ENCODE measurements at places on chromosomes 16 and 17.

- no peak for DNase-seq
Observed at GRCh38 chr16:79192904-79193303, 407.6 kb downstream of the MAF start.

- no peak for DNase-seq
Observed at GRCh38 chr16:68073902-68074760, 11.0 kb upstream of the NFATC3 start.

DNA sequence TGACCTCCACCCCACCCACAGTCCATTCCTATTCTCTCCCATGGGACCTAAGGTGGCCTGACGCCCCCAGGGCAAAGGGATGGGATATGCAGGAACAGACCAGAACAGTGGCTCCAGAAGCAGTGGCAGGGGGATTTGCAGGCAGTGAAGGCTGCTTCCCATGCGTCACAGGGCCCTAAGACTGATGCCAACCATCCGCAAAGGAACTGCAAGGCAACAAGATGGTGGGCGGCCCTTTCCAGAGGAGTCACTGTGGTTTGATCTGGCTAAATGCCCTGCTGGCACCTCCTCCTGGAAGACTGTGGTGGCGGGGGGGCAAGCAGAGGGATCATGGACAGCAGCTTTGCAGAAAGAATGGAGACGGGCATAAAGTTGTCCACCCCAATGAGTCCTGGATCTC is 4.4 kb upstream of the SLC39A11 start:
- peak; percentile 14 for DNase-seq

DNA sequence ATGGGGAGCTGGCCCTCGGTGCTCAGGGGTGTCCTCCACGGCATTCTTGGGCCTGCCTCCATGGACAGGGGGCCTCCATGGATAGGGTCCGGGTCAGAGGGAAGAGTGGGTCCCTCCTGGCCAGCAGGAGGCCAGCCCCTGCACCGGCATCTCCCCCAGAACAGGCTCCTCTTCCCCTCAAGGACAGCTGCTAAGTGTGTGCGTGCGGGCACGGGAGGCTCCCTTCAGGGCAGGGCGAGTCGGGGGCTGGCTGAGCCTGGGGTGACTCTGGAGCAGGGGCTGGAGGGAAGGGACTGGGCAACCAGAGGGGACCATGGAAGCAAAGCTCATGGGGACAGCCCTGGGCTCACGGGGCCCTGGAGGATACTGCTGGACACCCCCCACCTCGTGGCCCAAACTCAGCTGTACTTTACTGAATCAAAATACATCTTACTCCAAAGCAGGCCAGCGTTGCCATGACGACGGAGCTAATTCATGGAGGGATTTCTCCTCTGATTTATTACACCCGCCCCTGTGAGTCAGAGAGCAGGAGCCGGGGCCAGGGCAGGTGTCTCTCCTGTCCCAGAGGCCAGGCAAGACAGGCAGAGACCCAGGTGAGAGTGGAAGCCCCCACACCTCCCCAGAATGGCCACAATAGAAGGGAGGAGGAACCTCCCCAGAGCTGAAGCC is 2.1 kb downstream of the CASKIN1 start:
- DNase-seq, result no peak

DNA sequence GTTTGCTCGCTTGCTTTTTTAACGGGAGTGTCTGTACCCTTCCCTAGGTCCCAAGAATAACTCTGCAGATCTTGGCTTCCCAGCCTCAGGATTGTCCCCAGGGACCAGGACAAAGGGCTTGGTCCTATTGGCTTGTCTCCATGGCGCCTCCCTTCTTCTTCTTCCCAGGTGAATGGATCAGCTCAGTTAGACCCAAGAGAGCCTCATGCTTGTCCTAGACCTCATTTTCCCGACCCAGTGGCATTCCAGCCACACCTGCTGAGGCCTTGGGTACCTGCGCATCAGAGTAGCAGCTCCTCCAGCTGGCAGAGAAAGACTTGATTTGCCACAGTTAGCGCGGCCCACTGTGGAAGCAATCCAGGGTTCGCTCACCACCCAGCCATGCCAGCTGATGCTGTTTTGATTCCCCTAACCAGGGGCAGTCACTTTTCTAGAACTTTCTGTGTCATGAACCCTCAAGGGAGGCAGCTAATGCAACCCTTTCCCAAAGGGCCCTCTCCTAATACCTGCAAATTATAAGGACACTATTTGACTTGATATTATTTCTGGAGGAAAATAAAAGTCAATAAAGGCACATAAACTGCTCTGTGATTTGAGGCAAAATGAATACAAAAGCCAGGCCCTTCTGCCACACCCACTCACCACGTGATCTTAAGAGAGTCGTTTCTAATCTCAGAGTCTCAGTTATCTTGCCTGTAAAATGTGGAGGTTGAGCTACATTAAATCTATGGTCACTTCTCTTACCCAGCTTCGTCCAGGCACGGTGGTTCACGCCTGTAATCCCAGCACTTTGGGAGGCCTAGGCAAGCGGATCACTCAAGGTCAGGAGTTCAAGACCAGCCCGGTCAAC is 13.9 kb downstream of the GPR142 start:
- DNase-seq, result no peak

DNA sequence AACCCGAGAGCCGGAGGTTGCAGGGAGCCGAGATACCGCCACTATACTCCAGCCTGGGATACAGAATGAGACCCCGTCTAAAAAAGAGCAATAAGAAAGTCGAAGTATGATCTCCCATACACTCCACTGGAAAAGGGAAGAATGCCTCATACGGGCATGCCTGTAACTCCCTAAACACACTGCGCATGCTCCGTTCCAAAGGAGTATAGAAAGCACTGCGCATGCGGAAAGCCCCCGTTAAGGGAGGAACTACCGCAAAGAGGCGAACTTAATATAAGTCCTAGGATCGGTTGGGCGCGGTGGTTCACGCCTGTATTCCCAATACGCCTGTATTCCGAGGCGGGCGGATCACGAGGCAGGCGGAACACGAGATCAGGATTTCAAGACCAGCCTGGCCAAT is 313.1 kb upstream of the ERCC4 start:
- DNase-seq, result no peak

DNA sequence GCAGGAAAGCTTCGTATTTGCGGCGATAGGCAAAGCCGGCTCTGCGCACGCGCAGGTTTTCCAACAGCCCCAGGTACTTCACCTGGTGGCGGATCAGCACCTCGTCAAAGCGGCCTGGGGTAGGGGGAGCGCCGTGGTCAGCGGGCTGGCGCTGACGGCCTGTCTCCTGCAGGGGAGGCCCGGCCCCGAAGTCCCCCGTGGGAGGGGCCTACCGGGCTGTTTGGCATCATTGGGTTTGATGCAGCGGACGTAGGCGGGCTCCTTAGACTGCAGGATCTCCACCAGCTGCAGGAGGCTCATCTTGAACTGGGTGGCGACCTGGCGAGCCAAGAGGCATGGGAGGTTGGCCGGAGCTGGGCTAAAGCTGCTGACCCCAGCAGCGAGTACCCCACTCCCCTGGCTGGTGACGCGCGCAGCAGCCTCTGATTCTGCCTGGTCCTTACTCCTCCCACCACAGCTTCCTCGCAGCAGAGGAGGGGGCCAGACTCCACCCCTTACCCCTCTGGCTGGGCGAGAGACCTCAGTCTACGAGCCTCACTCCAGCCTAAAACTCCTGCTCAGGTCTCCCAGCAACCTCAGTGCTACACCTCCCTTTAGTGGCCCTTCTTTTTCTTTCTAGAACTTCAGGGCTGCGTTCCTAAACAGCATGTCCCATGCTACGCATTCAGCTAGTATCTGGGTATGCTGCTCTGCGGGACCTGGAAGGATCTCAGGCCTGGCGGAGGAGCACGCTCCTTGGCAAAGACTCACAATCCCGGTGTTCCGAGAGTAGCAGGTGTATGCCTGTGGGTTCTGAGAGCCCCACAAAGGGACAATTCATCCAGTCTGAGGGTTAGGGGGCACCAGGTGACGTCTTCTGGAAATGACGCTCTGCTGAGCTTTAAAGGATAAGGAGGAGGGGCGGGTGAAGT is 16.1 kb upstream of the CRK start:
- DNase-seq, result no peak

DNA sequence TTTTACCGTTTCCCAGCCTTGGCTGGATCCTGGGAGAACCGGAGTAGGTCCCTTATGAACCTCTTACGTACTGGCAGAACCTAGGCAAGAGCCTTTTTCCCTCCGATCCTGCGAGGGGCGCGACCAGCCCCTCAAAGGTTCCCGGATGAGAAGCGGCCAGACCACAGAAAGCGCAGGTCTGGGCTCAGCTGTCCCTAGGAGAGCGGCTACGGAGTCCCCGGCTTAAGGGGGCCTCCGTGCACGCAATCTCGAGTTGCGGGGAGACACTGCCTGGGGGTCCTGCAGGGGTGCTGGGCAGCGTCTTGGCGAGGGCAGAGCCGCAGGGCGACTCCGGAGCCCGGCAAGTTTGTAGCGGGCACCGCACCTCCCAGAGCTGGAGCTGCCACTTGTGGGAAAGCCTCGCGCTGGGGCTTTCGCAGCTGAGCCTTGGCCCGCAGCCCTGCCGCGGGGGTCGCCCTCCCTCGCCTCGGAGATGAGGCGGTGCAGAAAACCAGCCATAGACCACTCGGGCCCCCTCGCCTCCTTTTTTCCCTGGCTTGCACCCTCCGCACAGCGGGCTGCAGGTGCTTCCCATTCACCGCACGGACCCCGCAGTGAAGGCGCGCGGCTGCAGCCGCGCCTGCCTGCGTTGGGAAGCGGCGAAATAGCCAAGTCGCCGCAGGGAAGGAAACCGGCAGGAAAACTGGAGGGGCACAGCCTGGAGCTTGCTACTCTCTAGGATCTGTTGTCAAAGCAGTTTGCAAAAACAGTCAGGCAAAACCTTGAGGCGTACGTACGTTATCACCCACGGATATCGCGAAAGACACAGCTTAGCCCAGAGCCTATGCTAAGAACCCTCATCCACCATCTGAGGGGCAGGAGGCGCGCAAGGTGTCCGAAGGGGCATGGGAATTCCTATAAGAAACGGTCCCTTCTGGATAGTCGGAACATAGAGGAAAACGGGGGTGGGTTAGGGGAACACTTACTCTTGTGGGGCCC is 834 bp downstream of the CDH8 start:
- peak; percentile 27 for DNase-seq

GRCh38 chr16:54015147-54015546 is 271.4 kb downstream of the IRX3 start:
- no peak for DNase-seq

- no peak for DNase-seq
Observed at GRCh38 chr17:80122926-80123505, 21.6 kb downstream of the GAA start.

DNA sequence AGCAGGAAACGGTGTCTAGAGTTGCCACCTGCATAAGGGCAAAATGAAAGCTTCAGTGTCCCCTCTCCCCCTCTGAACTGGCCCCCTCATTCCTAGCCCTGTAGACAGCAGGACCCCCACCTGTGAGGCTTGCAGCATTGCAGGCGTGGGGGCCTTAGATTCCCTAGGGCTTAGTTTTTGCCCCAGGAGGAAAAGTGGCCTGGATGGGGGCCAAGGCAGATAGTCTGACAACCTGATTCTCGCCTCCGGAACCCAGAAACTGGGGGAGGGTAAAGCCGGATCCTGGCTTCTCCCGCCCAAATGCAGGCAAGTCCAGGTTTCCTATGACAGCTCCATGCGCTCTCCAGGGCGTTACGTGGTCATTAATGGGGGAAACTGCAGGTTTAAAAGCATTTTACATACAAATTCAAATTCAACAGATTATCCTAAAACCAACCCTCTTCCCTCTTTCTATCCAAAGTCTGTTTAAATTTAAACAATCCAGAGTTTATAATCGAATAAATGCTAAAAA is 678 bp upstream of the HOXB6 start:
- DNase-seq, result peak; percentile 67

- no peak for DNase-seq
Observed at GRCh38 chr17:47841488-47842291, 617 bp upstream of the SCRN2 start.

GRCh38 chr16:11461595-11461990 is 116.3 kb downstream of the RMI2 start:
- no peak for DNase-seq

DNA sequence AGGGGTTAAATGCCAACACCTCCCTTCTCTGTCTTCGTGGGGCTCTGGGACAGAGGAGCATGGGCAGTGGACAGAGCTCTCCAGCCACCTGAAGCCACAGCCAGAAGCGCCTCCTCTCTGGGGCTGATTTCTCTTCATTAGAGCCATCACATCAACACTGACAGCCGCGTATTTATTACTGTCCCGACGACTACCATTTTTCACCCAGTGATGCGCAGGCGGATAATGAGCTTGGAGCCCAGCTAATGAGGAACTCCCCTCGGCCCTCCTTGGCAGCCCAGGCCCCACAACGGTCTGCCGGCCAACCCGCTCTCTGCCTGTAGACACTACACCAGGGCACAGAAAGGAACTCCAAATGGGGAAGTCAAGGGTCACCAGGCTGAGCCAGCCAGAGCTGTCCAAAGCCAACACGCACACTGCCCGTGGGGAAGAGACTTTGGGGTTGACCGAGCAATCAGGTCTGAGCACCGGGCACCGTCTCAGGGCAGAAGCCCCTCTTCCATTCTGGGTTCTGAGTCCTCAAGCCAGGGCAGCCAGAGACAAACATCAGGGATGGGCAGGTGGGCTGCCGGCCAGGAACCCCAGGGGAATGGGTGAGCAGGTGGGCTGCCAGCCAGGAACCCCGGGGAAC is 13.2 kb downstream of the SDK2 start:
- DNase-seq, result no peak

- DNase-seq, result no peak
Observed at GRCh38 chr17:76277300-76278267, 12.4 kb downstream of the UBALD2 start.

- no peak for DNase-seq
Observed at GRCh38 chr16:66563574-66564334, 2.5 kb upstream of the CMTM1 start.

DNA sequence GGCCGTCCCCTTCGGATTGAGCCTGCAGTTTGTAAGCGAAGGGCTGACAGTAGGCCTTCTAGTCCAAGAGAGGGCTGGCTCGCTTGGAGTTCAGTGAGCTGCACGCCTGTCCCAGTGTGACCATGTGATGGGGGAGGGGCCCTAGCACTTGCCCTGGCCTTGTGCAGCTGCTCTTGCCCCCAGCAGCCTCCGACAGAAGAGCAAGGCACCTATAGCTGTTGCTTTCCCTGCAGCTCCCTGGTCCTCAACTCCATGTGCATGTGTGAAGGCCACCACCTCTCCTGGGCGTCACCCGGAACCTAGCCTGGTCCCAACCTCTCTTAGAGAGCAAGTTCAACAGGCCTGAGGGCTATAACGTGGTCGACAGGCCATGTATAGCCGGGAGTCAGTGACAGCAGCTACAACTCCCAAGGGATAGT is 5.6 kb downstream of the SPHK1 start:
- no peak for DNase-seq

DNA sequence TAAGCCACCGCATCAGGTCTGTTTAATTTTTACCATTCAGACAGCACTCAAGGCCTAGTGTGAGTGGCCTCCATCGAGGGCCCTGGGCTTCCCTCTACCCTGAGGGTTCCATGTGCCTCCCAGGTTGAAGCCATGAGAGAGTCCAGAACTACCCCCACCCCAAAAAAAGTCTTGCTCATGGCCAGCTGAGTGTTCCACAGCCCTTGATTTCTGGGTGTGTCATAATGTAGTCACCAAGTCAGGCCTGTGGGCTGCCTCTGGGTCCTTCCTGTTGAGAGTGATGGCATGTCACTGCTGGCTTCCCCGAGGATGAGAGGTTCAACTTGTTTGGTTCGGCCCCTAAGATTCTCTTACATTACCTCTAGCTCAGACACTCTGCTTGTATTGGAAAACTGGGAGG is 100.6 kb downstream of the PITPNC1 start:
- DNase-seq, result peak; percentile 56

- DNase-seq, result no peak
Observed at GRCh38 chr16:65274566-65274965, 152.7 kb upstream of the CDH11 start.

All from astrocyte of the spinal cord (primary cell).